Activated CD4-positive, alpha-beta T cell treated with anti-CD3 and anti-CD28 coated beads for 1 hour (primary cell): ENCODE measurements at places on chromosomes 4 and X.

GRCh38 chrX:38500866-38501265 lies 60.5 kb upstream of the TSPAN7 start:
- DNase-seq: no peak

DNA sequence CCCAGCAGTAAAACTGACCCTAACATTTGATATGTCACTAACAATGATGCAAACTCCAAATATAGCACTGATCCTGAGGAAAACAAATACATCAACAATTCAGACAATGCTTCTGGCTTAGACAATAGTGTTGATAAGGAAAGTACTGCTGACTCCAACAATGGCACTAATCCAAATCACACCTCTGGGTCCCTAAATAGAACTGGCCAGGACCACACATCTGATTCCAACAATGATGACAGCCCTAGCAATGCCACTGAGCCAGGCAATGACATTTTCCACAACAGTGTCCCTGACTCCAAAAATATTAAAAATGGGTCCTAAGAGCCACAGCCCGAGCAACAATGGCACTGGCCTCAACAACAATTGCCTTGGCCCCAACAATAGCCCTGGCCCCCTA lies 243.1 kb upstream of the APOOL start:
- DNase-seq: no peak

- DNase-seq: no peak
Observed at GRCh38 chrX:34918856-34919255, 23.7 kb upstream of the FAM47B start.

DNA sequence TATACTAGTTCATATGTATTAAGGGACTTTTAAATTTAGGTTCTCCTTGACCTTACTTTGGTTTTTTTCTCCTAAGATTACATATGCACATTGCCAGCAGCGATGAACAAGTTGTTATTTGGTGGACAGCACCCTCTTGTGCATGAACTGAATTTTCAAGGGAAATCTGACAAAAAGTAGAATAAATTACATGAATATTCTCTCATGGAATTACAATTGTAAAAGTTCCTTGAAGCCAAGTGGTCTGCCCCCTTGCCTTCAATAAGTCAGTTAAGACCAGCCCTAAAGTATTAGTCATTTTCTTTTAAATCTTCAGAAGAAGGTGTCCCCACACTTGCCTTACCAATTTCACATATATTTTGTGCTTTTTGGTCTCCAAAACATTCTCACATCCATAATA lies 30.7 kb upstream of the SMARCA5 start:
- DNase-seq: no peak

DNA sequence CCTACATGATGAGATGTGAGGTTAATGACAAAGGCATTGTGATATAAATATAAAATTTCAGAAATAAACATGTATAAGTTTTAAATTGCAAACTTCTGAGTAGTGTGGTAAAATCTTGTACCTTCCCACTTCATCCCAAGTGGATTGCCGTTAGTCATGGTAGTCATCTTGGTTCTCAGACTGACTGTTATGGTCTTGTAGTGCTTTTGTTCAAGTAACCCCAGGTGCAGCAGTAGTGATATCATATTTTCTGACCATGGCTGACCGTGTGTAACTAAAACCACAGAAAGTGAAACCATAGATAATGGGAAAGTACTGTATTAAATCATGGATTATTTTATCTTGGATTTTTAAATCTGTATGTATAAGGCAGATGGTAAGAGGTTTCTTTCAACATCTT lies 74.8 kb upstream of the SLIT2 start:
- DNase-seq: no peak

DNA sequence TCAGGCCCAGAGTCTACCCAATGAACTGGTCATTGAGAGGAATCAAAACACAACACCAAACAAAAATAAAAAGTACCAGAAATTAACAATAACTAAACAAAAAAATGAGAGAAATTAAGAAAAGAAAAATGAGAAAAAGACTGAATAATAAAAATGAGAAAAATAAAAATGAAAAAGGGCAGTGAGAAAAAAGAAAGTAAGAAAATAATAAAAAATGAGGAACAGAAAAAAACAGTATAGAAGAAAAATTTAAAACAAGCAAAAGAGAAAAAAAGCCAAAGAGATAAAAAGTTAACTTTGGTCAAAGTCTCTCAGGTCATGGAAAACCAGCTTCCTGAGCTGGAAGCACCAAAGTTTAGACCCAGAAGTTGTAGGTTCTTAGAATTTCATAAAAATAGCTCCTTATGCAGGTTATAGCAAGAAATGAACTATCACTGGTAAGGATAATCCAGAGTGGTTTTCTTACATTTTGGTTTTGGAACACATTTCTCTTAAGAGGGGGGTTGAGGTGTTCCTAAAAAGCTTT lies 51.0 kb upstream of the WDR17 start:
- DNase-seq: no peak
